ENCODE measurements at places on chromosomes 2 and 18.

DNA sequence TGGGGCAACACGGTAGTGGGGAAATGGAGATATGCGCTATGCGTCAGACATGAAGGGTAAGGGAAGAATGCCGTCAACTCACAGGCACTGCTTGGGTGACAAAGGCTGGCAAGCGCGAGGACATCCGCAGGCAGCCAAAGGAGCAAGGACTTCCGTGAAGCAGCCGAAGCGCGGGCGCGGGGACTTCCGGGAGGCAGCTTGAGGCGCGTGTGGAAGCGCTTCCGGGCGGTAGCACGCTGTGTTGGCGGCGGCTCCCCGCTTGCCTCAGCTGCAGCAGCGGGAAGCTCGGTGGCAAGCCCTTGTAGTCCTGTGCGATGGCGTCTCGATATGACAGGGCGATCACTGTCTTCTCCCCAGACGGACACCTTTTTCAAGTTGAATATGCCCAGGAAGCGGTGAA is at the start of gene PSMA8:
Gene PSMA8 (plus strand): TSS at position 218 of the 400 bp plus-strand sequence. CDS start 97 bp downstream, at position 315.
- DNase-seq = peak; percentile 29

GRCh38 chr2:45905632-45905958 is 254.1 kb downstream of the PRKCE start:
- no peak for DNase-seq

GRCh38 chr18:31156821-31157763 is 5.6 kb downstream of the DSC1 start:
- DNase-seq = no peak

DNA sequence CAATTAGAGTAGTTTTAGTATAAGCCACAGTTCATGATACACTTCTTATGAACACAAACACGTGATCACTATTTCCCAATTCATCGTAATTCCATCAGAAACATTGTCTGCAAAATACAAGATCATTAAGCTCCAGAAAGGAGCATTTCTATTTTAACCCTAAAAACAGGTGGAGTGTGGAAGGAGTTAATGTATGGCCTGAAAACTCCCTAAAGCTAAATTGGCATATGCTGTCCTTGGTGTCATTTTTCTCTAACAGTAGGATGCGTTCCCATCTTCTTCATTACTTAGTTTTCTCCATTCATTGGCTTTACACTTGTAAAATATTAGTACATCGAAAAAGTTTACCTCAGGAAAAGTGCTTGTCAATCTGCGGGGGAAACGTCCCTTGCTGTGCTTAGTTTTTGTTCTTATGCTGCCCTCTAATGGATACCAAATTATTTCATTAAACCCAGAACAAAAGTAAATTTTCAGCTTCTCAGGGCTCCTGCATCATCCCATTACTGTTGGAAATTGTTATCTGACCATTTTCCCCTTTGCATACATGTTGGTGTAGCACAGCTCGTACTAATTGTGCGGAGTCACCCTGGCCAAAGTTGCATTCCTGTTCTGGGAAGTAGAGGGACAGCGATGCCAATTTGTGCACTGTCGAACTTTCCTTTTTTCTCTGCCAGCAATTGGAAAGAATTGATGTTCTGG is 153.4 kb downstream of the GPD2 start:
- DNase-seq = no peak

GRCh38 chr2:226796012-226796839 is 3.4 kb downstream of the IRS1 start:
- DNase-seq = no peak

GRCh38 chr2:53969285-53969967 is 1.4 kb downstream of the PSME4 start:
- DNase-seq = no peak

- DNase-seq = no peak
Observed at GRCh38 chr18:35693829-35694228, 112.3 kb downstream of the GALNT1 start.

DNA sequence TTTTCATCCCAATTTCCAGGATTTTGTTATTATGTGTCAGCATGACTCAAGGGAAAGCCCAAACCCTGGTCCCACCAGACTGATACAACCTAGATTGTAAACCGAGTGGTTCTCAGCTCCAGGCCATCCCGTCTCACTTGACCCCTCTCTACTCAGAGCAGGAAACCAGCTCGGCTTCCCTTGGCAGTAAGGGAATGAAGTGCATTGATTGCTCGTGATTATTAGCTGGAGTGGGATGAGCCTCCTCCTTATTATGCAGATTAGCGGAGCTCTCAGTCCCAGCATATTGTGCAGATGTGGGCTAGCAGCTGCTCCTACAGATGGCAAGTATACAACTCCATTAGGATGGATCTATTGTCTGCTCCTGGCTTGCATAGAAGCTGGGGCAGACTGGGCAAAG is 167.6 kb downstream of the LNPK start:
- no peak for DNase-seq

GRCh38 chr2:64777841-64778240 is 124.1 kb upstream of the SERTAD2 start:
- no peak for DNase-seq

GRCh38 chr2:189599245-189599644 is 18.7 kb upstream of the SLC40A1 start:
- no peak for DNase-seq

GRCh38 chr2:228916416-228917090 is 354.5 kb downstream of the PID1 start:
- no peak for DNase-seq

DNA sequence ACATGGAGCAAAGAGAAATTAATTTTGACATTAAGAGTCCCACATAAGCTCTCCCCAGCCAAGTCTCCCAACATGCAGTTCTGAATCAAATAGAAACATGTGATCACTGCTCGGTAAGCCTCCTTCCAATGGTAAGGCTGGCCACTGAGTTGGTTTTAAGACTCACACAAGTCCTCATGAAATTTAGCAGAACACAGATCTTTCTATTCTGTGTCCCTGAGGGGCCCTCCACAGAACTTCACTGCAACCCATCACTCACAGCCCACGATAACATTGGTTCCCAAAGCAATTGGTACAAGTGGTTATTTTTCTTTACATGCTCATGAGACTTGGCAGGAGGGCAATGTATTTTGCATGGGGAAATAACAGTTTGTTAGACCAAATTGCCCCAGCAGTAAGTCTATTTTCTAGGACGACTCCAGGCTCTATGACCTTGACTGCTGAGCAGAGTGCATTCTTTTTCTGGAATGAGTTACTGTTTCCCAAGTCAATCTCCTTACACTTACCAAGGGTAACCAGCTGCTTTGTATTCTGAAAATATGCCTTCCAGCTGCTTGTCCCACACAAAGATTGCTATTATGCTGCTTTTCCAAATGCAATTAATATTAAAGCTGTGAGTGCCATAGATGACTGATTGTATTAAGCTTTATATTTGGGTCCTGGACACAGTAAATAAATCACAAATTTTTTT is 142.3 kb upstream of the TANK start:
- DNase-seq = no peak

DNA sequence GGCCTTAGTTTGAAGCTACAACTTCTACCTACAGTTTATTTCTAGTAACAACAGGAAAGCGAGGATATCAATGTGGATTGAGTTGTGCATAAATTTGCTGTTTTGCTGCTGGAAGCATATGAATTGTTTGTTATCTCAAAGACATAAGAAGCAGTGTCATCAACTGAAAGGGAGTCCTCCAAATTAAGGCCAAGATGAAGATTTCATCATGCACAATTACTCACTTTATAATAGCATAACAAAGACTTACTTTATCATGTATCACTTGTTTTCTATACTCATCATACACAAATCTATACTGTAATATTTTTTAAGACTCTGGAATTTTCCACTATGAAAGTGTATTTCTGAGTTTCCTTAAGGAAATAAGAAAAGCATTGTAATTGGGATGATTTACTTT is 136.1 kb upstream of the FANCL start:
- no peak for DNase-seq

DNA sequence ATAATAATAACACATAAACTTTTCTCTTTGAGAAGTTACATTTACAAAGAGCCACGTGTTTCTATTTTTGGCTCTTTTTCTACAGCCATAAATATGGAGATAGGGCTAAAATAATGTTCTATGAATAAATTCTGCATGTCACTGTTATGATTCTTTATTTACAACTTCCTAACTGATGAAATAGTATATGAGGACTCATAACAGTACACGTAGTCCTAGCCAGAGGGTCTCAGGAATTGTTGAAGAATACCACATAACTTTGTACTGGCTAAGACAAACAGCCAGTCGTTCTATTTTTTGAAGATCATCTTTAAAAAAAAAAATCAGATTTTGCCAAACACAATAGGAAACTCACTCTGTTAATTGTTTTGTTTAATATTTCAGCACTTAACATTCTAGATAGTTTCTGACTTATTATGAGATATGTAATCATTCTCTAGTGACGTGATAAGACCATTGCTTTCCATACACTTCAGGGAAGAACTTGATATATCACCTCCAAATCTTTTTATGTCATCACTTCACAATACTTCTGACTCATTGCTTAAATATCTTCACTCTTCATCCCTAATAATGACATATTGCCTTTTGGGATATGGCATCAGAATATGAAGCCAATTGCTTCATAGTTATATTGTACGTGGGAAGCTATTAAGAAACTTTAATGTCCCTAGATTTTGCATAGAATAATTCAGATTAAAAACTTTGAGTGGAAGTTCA is 256.1 kb downstream of the XIRP2 start:
- DNase-seq = no peak

DNA sequence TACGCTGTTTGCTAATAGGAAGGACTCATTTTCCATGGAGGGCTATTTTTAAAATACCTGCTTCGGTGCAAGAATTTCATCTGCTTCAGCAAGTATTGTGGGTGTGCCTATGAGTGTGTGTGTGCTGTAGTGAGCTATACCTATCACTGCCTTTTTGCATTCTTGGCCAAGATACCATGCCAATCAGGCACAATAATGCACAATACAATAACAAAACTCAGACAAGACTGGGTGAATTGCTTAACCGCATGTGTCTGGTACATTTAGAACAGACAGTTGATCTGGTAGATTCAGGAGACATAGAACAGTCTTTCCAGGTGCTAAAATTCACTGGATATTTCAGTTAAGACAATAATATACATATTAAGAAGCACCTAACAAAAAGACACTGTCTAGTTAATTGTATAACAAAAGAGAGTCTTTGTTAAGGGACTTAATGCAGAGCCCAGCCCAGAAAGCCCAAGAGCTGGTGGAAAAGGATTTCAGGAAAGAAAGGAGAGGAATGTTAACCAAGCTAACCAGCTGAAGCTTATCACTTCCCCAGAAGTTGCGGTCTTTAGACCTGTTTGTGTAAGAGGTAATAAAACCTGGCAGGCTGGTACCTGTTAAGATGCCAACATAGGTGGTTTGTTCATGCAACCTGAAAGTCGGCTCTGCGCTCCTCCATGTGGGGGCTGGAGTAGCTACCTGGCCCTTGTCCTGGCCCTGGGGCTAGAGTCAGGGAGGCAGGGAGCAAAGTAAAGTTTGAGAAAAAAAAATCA is 153.3 kb upstream of the RBMS1 start:
- no peak for DNase-seq

GRCh38 chr18:51757255-51757924 is 559.9 kb upstream of the MEX3C start:
- no peak for DNase-seq

GRCh38 chr2:119387381-119388129 is 20.8 kb downstream of the DBI start:
- DNase-seq = no peak

DNA sequence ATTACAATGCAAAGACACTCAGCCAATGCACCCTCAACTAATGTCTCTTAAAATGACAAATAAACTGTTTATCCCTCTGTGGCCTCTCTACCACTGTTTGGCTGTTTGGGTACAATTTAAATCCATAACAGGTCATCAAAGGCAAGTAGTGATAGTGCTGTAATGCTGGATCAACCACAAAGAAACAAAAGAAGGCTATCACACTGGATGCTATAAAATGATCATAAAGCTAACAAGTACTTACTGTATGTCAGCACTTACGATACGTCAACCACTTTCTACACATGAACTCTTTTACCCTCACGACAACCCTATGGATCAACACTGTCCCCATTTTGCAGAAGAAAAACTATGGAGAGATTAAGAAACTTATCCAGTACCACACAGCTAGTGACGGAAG is 54.1 kb downstream of the RNU4ATAC start:
- no peak for DNase-seq

DNA sequence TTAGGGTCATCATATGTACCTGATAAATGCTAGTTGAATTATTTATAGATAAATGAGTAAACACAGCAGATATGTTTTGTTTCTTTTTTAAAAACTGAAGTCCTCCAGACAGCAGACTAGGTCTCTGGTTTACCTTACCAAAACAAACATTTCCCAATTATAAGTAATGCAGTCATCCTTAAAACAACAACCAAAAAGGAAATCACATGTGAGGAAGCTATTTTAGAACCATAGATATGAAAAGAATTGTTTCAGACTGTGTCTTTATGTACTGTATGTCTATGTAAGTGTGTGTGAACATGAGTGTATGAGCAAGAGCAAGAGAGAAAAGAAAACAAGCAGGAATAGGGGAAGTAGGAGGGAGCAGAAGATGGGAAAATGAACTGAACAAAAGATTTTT is 441.0 kb downstream of the CPS1 start:
- DNase-seq = no peak

DNA sequence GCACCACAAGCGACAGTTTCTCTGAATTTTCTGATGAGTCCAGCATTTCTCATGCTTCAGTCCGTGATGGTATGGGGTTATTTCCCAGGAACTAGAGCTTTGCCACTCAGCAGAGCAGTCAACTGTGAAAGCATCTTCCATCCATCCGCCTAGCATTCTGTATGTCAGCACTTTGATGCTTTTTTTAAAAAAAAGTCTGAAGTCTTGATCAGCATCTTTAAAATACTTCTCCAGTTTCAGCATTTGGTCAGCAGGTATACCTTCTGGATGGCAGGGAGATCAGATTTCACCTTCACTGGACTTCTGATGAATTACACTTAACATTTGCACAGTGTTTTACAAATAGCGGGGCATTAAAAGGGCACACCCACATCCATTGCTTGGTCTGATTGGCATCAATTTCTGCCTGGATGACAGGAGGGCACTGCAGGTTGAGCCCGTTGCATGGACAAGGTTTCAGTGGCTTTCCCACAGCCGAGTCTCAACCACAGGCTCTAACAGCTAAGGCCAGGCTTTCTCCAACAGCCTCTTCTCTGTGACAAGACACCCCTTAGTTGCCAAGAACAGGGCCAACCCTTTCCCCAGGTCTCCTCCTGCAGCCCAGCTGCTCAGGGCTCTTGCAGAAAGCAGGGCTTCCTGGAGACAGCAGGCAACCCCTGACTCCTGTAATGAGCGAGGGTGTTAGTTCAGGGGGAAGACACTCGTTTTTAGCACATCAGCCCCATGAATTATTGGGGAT is 54.0 kb downstream of the EMILIN2 start:
- DNase-seq = no peak

DNA sequence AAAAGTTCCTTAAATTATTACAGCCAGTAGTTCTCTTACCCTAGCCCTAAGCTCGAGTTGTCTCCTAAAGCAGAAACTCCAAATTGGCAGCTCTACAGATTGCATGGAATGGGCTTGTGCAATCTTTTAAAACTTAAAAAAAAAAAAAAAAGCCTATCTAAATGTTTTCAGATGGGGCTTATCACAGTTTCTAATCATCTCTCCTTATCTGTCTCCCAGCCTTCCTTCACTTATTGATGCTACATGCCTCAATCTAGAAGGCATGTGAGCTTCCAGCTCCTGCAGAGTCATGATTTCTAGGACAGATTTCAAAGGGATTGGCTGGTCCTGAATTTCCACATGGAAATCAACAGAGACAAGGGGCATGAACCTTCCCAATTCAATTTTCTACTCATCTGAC is 33.1 kb upstream of the PELI1 start:
- no peak for DNase-seq

GRCh38 chr2:60352491-60353405 is 200.7 kb downstream of the BCL11A start:
- no peak for DNase-seq

GRCh38 chr2:163655667-163656066 is 80.1 kb downstream of the FIGN start:
- no peak for DNase-seq
